Bronchial epithelial cell (primary cell): ENCODE measurements at places on chromosomes 6 and 20.
A peak's percentile ranks its signal among the peaks of the same experiment; 100 is the strongest.

- peak; percentile 79 for DNase-seq
Observed at GRCh38 chr20:63895952-63896263, 982 bp downstream of the DNAJC5 start.

DNA sequence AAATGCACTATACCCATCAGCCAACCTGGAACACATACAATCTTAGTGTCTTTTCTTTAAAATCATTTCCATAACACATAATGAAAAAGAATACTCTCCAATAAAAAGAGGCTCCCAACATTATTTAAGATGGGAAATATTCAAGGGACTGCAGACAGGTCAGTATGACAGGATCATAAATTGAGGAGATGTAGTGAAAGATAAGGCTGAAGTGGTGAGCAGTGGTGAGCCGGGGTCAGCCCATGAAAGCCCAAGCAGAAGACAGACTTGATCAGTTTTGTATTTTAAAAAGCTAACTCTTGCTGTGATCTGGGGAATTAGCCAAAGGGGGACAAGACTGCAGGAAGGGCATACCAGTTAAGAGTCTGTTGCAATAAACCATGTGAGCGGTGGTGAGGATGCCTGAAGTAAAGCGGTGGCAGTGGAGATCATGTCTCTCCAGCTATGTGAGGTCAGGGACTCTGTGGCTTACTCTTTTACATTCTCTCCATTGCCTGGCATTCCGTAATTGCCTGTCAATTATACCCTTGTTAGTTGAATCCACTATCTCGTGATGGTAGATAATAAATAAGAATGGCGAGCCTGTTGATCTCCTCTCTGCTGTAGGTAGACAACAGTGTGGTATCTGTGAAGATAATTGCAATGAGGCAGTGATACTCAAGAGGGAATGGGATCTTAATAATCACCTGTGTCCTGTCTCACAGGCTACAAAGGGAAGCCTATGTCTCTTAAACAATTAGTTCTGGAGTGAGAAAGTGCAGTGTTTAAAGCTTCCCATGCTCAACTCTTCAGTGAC lies 97.4 kb downstream of the FILIP1 start:
- DNase-seq: no peak

GRCh38 chr20:9134346-9134745 lies 65.5 kb downstream of the PLCB4 start:
- no peak for DNase-seq

DNA sequence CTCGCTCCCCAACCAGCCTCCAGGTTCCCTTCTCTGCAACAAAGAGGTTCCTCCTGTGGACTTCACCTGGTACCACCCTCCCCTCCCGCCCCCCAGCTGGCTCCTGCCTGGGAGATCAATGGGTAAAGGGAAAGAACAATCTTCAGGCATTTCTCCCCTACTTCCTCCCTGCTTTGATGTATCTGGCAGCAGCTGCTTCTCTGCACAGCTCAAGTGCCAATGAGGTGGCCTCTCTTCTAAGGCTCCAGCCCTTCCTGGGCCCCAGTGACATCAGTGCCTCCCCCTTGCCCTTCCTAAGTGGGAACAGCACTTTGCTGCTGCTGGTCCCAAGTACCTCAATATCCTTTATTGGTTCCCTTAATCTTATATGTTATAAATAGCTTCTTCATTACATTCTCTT lies 23.5 kb downstream of the MOCS1 start:
- no peak for DNase-seq

- DNase-seq: no peak
Observed at GRCh38 chr6:39086294-39086693, 28.7 kb downstream of the SAYSD1 start.

DNA sequence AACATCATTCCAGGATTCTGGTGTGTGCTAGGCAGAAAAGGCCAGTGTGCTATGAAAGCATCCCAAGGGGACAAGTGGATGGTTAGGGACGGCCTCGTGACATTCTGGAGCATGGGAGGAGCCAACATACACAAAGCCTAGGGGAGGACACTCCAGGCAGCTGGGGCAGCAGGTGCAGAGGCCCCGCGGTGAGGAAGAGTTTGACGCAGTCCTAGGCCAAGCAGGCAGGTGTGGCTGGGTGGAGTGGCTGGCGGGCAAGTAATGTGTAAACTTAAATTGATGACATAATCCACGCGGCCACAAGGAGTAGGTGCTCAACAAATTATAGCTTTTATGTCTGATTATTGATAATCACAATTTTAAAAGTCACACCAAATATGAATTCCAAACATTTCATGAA lies 93.6 kb downstream of the TMEM242 start:
- no peak for DNase-seq

- DNase-seq: no peak
Observed at GRCh38 chr20:39528436-39528835, 566.3 kb downstream of the DHX35 start.

DNA sequence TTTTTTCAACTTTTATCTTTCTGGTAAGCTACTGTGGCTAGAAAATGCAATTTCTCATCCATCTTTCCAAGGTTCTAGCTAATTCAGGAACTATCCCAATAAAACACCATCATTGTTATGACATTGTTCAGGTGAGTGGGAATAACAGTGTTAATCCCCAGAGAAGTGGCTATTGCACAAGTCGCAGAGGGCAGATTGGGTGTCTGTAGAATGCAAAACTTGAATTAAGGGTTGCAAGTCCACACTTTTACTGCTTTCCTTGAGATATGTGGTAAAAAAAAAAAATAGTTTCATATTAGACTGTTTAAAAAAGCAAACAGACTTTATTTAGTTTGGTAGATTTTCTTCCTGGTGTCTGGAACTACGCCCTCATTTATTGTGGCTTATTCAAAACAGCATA lies 41.1 kb upstream of the PRDM1 start:
- no peak for DNase-seq

GRCh38 chr20:59015812-59016711 lies 3.2 kb upstream of the TUBB1 start:
- no peak for DNase-seq

GRCh38 chr6:112163295-112164257 lies 76.2 kb downstream of the FAM229B start:
- DNase-seq: peak; percentile 36

DNA sequence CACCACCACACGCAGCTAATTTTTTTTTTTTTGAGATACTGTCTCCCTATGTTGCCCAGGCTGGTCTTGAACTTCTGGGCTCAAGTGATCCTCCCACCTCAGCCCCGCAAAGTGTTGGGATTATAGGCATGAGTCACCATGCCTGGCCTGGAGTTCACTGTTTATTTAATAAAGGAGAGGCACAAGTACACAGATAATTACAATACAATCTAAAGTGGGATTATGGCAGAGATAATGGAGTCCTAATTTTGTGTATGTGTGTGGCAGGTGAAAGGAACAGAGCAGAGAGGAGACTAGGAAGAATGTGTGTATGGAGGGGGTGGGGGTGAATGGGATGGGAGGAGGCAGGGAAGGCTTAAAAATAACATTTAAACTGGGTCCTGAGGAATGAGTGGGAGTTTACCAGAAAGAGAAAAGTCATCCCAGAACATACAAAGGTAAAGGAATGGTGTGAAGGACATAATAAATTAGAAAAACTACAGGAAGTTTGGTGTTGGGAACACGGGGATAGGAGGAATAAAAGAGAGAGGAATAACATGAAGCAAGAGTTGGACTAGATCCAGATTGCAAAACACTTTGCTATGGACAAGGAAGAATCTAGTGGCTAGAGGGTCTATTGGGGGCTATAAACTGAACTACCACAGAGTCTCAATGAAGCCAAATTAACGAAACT lies 4.4 kb downstream of the NCOA5 start:
- peak; percentile 47 for DNase-seq

DNA sequence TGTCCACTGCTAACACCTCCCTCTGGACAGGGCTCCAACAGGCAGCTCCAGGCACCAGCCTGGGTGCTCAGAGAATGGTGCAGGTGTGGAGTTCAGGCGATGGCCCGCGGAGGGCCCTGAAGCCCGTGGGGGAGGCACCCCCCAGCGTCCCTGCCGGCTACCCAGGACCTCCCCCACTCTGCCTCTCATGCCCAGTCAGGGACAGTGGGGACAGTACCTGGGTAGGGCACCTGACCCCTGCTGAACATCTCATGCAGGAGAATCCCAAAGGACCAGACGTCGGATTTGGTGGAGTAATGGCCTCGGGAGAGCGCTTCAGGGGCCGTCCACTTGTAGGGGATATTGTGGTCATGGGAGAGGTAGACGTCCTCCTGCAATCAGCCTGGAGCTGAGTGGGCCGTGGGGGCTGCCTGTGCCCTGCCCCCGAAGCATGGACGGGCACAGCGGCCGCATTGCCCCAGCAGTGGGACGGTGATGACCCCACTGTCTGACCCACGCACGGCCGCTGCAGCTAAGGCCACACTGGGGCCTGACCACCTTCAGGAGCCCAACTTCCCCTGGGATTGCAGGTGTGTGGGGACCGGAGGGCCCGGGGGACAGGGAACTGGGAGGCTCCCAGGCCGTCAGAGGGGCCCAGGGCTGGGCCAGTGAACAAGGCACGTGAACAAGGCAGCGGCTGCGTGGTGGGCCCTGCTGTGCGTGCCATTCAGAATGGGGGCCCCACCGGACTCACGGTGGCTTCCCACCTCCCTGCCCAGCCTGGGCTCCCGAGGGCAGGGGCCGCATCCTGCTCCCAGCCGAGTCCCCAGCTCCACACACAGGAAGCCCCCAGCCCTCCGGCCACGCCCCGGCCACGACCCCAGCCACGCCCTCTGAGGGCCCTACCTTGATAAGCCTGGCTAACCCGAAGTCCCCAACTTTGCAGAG lies 7.1 kb downstream of the PTK6 start:
- no peak for DNase-seq

DNA sequence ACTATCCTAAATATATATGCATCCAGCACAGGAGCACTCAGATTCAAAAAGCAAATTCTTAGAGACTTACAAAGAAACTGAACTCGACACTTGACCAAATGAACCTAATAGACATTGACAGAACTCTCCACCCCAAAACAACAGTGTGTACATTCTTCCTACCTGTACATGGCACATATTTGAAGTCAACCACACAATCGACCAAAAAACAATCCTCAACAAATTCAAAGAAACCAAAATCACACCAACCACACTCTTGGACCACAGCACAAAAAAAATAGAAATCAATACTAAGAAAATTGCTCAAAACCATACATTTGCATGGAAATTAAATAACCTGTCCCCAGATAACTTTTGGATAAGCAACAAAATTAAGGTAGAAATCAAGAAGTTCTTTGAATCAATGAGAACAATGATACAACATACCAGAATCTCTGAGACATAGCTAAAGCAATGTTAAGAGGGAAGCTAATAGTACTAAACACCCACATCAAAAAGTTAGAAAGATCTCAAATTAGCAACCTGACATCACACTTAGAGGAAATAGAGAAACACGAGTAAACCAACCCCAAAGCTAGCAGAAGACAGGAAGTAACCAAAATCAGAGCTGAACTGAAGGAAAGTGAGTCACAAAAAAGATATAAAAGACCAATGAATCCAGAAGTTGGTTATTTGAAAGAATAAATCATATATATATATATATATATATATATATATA lies 12.5 kb upstream of the TREM1 start:
- no peak for DNase-seq

DNA sequence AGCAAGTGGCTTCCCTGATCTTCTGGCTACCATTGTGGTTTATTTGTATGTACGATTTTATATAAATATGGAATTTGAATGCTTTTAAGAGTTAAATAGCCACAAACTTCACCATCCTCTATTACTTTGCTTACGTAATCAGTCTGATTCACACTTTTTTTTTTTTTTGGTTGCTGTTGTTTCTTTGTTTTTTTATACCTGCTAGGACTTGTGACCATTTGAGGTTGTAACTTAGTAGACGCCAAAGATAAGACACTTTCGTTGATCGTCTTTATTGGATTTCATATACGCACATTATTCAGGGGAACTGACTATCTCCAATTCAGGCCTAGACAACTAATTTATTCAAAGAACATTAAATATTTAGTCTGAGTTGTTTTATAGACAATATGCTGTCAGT lies 559.0 kb downstream of the CBLN4 start:
- DNase-seq: peak; percentile 56

- DNase-seq: no peak
Observed at GRCh38 chr20:51767867-51768758, at the start of gene ATP9A. Gene ATP9A, minus strand, starts transcription at chr20:51768390. Its CDS starts 21 bp downstream, at chr20:51768369.

DNA sequence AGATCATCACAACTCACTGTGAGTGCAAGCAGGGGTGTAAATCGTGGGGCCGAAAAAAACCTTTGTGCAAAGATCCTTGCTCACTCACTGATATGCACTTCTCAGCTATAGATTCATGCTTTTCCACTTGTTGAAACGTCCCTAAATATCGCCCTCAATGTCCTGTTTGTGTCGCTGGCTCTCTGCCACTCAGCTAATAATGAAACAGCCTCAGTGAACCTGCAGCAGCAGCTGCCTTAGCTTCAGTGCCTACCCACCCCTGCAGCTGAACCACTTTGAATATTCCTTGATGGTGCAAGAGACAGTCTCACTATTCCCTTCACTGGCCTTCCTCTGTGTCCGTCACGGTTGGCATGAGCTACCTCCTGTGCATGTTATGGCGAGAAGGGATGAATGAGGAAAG lies 128.9 kb upstream of the NAA20 start:
- DNase-seq: peak; percentile 38

- no peak for DNase-seq
Observed at GRCh38 chr6:15520626-15521203, 142.1 kb downstream of the DTNBP1 start.

GRCh38 chr20:43293068-43293786 lies 103.5 kb upstream of the PTPRT start:
- DNase-seq: no peak

DNA sequence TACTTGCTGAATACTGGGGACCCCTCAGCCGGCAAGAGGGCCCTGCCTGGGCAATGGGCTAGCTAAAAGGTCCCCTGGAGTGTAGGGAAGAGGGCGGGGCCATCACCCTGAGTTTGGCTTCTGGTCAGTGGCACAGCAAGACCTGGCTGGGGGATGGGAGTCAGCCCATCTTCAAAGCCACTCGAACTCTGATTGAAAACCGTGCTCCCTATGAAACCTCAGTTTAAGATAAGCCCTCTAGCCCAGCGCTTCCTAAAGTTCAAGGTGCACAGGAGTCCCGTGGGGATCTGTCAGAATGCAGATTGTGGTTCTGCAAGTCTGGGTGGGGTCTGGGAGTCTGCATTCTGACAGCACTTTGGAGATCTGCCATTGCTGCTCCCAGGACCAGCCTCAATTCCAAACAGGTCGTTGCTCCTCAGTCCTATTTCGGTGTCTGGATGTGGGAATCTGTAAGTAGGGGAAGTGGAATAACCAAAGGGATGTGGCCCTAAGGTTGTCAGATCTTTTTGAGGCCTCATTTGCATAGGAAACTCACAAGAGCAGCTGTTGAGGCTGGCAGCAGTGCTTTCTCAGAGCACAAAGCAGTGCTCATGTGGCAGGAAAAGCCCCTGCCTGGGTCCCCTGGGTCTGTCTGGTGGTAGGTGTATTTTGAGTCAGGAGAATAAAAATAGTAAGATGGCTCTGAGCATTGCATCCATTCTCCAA lies 85.3 kb upstream of the SCP2D1 start:
- no peak for DNase-seq

- DNase-seq: peak; percentile 93
Observed at GRCh38 chr6:1136415-1136774, 175.5 kb upstream of the FOXQ1 start.
